ENCODE measurements at places on chromosomes 11 and 22. TPM values are rescaled to one million over a fixed set of nuclear protein-coding genes. Genes with fewer than 3 reads are reported as not detected.

GRCh38 chr22:27262361-27262760 is 539.2 kb downstream of the MN1 start:
- DNase-seq: no peak

- no peak for DNase-seq
Observed at GRCh38 chr11:109641549-109641948, 219.6 kb downstream of the C11orf87 start.

DNA sequence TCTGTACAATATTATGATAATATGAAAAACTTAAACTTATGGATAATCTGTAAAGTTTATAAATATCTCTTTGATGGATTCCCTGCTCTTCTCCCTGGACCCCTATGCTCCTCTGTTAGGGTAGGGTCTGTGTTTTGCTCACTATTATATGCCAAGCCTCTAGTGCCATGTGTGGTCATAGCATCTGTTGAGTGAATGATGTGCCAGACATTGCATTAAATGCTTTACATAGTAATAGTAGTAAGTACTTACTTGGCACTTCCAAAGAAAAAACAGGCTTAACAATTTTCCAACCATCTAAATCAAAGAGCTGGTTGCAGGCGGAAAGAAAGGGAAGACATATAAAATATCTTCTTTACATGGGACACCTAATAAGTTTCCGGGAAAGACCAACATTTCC is 46.8 kb downstream of the LGR4 start:
- no peak for DNase-seq

DNA sequence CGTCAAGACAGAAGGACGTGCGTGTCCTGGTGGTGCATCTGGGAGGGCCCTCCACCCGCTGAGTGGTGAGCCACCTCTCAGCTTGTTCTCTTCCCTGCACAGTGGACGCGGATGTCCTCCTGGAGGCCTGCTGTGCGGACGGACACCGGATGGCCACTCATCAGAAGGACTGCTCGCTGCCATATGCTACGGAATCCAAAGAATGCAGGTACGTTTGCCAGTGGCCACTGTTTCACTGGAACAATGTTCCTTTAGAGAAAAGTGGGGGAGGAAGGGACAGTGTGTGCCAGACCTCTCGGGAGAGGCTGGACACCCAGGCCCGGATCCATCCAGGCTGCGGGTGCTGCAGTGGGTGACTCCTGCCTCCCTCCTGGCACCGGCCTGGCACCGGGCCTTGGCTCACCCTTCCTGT is 15.9 kb downstream of the FBLN1 start:
- no peak for DNase-seq

DNA sequence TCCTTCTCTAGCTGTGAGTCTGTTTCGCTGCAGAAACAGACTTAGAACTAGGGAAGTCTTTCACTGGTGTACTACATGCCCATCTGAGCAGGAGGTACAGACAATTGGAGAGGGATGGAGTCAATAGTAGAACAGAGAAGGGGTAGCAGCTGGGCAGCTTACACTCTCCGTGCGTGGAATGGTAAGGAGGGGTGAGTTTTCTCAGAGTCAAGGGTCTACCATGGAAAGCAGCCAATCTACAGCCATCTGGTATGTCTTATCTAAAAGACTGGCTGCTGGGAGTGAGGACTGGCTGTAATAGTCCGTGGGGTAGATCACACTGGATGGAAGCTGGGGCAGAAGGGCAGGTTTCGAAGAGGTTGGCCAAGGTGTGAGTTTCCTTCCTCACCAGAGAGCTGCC is 137.3 kb upstream of the TENM4 start:
- DNase-seq: no peak

DNA sequence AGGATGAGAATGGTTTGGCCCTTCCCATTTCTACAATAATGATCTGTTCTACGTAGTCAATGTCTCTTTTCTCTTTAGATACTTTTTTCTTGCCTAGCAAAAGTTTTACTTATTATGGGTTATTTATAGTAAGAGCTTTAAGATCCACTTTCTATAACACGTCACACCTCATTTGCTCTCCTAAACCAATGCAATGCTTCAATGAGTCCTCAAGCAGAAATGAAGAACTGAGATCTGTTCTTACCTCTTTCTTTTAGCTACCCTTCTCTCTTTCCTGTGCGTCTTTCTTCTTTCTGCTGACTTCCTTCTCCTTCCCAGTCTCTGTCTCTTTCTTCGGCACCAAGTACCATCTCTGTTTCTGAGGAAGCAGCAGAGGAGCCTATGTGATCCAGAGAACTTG is 61.8 kb downstream of the SNX19 start:
- DNase-seq: no peak

DNA sequence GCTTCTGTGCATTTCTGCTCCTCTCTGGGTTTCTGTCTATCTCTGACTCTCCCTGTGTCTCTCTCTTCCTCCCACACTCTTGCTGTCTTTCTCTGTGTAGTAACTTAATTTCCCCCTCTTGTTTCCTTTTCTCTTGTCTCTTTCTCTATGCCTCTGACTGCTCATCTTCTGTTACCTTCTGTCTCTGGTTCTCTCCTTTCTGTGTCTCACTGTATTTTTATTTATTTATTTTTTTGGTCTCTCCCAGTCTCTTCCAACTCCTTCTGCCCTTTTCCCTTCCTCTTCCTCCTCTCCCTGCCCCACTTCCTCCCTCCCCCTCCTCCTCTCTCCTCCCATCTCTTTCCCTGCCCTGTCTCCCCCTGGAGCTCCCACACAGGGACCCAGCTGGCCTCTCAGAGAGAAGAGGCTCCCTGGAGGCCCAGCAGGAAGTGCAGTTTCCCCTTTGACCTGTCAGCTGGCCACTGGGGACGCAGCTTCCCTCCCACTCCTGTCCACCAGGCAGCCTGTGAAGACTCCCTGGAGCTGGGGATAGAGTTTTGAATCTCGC is 38.3 kb upstream of the MYH9 start:
- DNase-seq: peak; percentile 53

- no peak for DNase-seq
Observed at GRCh38 chr11:115054570-115055538, 376.5 kb downstream of the NXPE2 start.

CABP2 gene
- polyA plus RNA-seq: not detected

APOL3 gene
- 62.1 TPM for polyA plus RNA-seq
